ENCODE measurements at places on chromosomes 11 and 22.

DNA sequence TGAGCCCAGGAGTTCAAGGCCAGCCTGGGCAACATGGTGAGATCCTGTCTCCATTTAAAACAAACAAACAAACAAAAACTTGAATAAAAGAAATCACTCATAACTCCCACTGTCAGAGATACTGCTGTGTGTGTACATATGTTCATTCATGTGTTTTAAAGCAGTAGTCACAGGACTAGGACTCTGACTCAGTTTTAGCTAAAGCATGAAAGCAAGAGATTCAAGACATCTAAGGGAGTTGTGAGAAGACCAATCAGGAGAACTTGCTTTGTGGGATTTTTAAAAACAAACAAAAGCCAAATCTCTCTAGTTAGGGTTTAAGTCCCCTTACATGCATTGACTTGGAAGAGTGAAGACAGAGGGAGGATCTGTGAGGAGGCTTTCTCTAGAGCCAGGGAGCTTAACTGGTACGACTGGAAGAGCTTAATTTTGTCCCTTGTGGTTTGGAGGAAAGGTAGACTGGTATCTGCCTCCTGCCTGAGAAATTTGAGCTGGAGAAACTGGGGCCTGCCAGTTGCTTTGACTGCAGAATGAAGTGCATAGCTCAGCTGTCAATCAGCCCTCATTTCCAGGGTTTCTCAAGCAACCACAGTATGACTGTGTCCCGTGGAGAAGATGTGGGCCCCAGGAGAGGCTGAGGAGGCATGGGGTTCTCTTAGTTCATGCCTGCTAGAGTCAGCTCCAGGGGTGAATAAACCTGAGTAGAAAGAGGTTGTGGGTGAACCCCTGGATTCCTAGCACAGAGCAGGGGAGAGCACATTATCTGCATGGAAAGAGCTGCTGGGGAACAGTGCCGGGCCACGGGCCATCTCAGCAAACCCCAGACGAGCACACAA lies 30.6 kb downstream of the EXPH5 start:
- ATAC-seq, result no peak

GRCh38 chr11:102589047-102589459 lies 36.1 kb downstream of the MMP20 start:
- no peak for ATAC-seq

DNA sequence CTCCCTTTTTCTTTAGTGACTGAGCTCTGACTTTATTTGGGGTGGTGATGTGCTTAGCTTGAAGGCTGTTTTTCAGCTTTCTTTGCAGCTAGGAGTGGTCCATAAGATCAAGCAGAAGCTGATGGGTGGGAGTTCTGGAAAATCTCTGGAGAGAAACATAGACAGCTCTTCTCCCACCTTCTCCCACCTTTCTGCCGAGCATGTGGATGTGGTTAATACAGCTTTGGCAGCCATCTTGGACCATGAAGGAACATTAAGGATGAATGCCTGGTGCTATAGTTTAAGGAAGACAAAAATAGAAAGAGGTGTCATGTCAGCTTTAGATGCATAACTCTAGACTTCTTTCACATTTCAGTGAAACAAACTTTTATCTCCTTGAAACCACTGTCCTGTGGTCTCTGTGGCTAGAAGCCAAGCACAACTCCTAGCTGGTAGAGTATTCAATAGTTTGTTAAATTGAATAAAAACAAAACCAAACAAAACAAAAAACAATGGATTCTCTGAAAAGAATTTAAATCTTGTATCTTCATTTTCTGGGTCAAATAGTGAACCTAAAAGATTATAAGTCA lies 203.6 kb upstream of the SESN3 start:
- ATAC-seq, result no peak

DNA sequence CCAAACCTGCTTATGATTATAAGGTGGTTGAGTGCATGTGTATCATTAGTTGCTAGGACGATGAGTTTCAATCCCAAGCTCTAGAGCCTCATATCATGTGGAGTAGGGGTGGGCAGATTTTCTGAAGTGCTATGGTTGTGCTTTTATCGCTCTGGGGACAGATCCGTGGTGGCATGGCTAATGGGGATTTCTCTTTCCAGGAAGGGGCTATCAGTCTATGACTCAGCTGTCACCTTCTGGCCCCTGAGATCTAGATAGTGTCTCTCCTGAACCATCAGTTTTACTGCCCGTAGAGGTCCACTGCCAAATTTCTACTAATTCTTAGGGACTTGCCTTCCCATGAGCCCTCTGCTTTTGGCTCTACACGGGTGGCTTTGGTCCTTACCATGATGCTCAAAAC lies 51.8 kb downstream of the FDX1 start:
- no peak for ATAC-seq

GRCh38 chr11:2582351-2582945 lies 117.3 kb downstream of the KCNQ1OT1 start:
- no peak for ATAC-seq

DNA sequence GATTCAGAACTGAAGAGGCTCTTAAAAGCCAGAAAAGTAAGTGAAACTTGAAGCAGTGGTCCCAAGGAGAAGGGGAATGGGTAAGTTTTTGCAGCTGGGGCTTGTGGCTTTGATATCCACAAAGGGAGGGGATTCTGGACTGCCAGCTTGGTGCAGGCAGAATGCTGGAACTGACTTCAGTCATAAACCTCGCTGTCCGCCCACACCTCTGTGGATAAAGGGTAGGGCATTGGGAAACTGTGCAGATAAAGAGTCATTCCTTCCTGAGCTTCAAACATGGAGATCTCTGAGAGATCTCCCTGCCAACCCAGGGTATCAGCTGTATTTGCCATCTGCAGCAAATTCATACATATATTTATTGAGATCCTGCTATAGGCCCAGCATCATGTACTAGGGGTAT lies 124.3 kb upstream of the OR9Q1 start:
- ATAC-seq, result no peak

- ATAC-seq, result no peak
Observed at GRCh38 chr22:29633514-29634312, 30.3 kb downstream of the NF2 start.

DNA sequence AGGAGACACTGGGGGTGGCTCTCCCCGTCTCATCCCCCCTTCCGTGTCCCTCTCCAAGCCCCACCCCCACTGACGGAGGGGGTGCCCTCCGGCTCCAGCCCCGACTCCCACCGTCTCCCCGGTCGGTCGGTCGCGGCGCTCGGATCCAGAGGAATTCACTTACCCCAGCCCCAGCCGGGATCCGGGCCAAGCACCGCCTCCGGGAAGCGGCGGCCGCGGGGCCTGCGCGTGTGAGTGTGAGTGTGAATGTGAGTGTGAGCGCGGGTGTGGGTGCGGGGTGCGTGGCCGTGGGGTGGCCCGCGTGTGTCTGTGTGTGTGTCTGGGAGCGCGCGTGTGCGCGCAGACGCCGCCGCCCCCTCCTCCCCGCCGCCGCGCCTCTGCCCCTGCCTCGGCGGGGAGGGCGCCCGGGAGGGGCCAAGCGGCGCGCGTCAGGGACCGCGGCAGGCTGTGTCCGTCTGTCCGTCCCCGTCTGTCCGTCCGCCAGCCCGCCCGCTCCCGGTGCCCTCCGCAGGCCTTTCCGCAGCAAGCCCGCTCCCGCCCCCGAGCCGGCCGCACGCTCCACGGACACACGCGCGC lies at the start of gene ELFN2:
TSS of gene ELFN2 (minus strand) at position 345 of the 576 bp plus-strand sequence. CDS start 51,945 bp downstream, outside the sequence.
- ATAC-seq, result peak; percentile 32

GRCh38 chr22:49053578-49053977 lies 774.1 kb downstream of the BRD1 start:
- no peak for ATAC-seq

- no peak for ATAC-seq
Observed at GRCh38 chr22:32127904-32128303, 31.2 kb downstream of the C22orf42 start.

- peak; percentile 61 for ATAC-seq
Observed at GRCh38 chr11:125192717-125193415, 28.3 kb downstream of the PKNOX2 start.

DNA sequence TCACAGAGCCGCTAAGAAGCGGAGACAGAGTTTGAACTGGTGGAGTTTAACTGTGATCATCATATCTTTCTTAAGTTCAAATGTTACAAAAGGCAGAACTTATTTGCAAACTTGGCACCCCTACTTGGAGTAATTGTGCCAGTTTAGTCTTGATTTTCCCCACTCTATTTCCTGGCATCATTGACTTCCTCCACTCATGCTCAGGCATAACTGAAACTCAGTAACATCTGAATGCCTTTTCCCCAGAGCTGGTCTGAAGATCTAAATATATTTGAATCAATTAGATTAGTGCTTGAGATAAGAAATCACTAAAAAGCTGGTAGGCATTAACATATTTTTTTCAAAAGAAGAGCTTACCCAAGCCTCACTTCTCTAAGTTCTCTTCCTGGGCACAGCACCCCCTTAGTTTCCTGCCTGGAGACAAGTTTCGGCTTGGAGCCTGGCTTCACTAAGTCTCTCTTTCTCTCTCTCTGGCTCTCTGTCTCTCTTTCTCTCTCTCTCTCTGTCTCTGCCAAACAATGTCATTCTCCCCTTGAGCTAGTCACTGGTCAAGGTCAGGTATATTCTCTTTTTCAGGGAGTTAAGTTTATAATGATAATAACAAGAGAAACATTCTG lies 190.8 kb downstream of the LUZP2 start:
- ATAC-seq, result no peak

GRCh38 chr22:40055143-40055883 lies 60.6 kb downstream of the FAM83F start:
- no peak for ATAC-seq

- ATAC-seq, result no peak
Observed at GRCh38 chr11:1643146-1643690, 13.6 kb downstream of the KRTAP5-5 start.

- ATAC-seq, result peak; percentile 33
Observed at GRCh38 chr11:47185305-47186075, 744 bp downstream of the PACSIN3 start.

DNA sequence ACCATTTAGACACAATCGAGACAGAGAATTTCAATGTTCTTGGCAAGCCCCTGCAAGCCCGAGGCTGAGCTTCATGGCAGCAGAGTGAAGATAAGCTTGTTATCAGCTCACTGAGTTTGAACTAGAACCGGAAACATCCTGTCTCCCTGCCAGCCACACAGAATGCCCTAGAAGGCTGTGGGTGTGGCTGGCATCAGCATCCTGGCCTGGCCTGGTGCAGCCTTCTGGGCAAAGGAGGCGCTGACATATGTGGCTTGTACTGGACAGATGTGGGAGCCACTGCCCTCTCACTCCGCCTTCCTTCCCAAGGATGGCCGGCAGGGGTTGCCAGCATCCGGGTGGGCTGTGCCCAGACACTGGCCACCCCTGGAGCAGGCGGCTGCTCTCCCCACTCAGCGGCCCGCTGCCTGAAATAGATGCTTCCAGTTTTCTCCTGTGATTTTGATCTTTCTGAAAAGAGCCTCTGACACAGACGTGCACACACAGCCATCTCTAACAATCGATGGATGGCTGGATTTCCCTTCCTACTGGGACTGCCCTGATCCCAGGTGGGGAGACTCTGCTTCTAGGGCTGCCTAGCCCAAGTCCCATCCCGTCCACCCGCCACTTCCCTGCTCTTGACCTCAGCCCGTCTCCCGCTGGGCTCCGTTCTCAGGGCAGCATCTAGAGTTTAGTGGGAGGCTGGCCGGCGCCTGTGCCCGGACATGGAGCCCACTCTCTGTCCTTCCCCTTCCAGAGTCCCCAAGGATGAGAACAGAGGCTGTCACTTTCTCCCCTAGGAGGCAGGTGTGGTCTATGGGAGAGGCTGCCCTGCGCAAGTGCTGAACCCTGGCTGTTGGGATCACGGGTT lies 149.7 kb downstream of the CTTN start:
- no peak for ATAC-seq

GRCh38 chr11:103587901-103588788 lies 448.3 kb upstream of the DDI1 start:
- ATAC-seq, result peak; percentile 58

GRCh38 chr22:25120761-25121212 lies 78.9 kb upstream of the CRYBB3 start:
- no peak for ATAC-seq

GRCh38 chr11:130609121-130610035 lies 160.9 kb downstream of the ADAMTS15 start:
- ATAC-seq, result peak; percentile 62

DNA sequence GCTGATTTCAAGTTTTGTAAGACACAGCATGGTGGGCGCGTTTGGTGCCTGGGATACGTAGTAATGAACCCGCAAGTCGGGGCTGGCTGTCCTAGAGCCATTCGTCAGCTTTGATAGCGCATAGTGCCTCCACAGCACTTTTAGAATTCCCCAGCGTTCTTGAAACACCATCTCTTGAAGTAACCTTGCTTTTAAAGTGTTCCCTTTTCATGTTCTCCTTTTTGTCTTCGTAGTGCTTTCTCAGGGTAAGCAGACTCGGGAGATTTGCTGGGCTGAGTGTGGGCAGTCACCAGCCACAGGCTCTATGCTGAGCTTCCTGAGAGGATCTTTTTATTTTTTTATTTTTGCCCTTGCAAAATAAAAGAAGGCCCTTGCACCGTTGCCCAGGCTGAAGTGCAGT lies 39.6 kb upstream of the CTTN start:
- ATAC-seq, result no peak

DNA sequence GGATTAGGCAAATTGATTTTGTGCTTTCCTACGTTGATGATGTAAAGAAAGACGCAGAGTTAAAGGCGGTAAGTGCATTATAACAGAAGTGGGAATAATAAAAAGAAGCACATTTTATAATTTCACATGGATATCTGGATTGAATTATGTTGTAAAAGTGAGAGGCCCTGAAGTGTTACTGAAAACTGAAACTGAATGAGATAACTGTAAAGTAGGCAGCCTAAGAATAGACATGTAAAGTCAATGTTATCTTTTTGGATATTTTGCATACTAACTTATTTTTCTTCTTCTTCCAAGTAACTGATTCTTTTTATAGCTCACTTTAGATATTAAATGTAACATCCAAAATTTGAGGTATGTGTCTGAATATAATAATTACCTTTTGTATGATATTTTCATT lies 28.3 kb downstream of the ANO5 start:
- ATAC-seq, result no peak

- ATAC-seq, result no peak
Observed at GRCh38 chr22:37117092-37117491, 7.6 kb upstream of the TMPRSS6 start.

GRCh38 chr11:1863352-1864216 lies 10.7 kb downstream of the LSP1 start:
- no peak for ATAC-seq

GRCh38 chr11:119482521-119483011 lies 59.6 kb upstream of the THY1 start:
- no peak for ATAC-seq

DNA sequence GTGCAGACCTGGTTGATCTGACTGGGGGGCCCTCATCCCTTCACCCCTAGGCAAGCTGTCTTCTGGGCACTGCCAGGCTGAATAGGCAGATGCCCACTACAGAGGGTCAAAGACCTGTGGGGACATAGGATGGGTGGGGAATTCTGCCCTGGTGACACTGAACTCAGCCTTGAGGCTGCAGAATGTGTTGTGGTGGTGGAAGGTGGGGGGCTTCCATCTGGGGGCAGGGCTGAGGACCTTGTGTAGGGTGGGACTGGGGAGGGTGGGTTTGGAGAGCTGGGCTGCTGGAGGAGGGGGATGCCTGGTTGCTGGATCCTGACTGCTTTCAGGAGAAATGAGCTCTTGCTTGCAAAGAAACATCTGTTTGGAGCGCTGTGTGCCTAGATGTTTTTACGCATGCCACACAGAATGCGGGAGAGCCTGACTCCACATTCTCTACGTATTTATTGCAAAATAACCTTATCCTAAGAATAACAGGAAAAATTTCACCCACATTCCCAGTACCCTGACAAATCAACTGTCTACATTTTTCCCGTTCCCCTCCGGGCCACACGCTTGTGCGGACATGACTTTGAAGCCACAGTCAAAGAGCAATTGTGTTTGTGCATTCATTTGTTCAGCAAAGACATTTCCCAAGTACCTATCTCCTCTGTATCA lies 18.3 kb downstream of the SMIM38 start:
- no peak for ATAC-seq

All from motor neuron (in vitro differentiated cells).